Activated CD4-positive, CD25-positive, alpha-beta regulatory T cell (primary cell): ENCODE measurements at places on chromosomes 6 and 20.

DNA sequence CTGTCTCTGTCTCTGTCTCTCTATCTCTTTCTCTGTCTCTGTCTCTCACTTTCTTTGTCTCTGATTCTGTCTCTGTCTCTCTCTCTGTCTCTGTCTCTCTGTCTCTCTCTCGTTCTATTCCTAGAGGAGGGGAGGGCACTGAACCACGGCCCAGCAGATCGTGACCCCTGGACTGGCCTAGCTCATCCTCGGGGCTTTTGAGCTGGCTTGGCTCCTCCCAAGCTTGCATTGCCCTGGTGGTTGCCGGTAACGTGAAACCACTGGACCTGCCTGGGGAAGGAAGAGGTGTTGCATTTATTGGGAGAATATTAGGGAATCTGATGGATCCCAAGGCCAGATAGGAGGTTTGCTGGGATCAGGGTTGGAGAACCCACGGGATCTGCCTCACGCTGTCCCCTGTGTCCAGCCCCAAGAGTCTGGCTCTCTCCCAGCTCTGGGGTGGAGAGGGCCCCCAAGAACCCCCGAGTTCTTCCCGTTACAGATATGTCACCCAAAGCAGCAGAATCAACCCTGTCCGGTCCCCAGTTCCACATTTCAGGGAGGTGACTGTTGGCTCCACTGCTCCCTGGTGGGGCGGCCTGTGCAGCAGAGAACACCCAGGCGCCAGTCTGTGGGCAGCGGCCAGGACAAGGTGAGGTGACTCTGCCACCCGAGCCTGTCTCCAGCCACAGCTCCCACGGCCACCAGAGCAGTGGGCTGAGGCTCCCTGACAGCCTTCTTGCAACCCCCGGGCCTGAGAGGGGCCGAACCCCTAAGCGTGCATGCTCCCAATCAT, 228.3 kb downstream of the TTLL2 start:
- DNase-seq, result no peak

GRCh38 chr6:162099685-162100084, 627.9 kb downstream of the PRKN start:
- no peak for DNase-seq

DNA sequence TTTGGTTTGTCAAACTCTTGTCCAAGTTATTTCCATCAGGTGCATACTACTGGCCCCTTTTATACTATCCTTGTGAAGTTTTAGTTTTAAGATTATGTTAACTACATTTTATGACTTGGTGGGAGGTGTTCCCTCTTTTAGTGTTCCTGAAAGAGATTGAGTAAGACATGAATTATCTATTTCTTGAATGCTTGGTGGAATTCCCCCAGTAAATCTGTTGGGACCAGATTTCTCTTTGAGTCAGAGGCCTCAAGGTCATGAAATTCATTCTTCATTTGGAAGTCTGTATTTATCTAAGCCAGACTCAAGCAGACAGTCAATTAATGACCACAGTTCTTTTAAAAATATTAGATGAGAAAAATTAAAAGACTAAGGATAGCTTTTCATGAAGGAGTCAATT, 81.3 kb downstream of the MOXD1 start:
- DNase-seq, result no peak

DNA sequence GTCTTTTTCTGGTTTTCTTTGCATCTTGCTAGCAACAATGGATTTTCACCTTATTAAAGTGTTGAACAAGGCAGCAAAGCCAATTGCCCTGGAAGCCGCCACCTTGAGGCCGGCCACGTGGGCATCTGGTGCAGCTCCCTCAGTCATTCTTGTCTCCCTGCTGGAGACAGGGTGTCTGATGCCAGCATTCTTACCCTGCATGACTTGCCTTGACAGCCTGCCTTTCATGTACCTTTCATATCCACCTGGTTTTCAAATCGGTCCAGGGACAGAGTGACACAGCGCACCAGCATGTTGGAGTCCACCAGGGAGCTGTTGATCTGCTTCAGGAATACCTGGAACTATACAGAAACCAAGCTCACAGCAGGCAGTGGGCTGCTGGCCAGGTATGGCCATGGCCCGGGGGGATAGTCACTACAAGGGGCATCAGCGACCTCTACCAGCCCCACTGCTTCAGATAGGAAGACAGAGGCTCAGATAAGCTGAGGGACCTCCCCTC, 49.8 kb downstream of the MYH7B start:
- no peak for DNase-seq

- no peak for DNase-seq
Observed at GRCh38 chr20:52923123-52923937, 48.8 kb upstream of the TSHZ2 start.

DNA sequence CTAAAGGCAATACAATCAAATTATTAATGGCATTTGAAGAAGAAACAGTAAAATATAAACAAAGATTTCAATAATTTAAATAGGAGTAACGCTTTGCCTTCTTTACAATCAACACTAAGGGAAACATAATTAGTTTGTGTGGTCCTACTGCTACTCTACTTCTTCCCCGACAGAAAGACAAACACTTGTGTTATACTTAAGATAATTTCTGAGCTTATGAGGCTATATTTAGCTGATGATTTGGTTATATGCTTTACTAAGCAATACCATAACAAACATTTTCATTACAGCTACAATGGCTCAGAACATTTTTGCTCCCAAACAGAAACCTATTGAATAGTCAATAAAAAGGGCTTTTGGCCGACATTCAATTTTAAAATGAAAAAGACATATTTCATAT, 1217.2 kb upstream of the GJE1 start:
- DNase-seq, result no peak

GRCh38 chr6:34585512-34586061, 29.5 kb upstream of the SPDEF start:
- DNase-seq, result no peak

DNA sequence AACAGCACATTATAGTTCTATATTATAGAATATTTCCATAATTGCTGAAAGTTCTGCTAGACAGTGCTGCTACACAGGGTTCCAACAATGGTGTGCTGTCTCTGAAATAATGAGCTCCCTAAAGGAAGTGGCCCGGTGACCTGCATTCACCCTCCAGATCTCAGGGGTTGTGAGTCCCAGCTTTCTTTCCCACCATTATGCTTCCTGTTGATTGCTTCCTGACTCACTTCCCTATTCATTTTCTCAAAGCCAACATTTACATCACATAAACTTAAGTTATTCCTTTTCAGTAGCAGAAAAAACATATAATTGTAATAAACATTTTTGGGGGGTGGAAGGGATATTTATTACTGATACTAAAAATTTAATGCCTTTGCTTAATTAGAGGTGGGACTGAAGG, 12.9 kb upstream of the CCN6 start:
- DNase-seq, result no peak

GRCh38 chr6:40912158-40912946, 126.7 kb downstream of the UNC5CL start:
- no peak for DNase-seq

- DNase-seq, result no peak
Observed at GRCh38 chr6:90119618-90120017, 177.0 kb downstream of the BACH2 start.

DNA sequence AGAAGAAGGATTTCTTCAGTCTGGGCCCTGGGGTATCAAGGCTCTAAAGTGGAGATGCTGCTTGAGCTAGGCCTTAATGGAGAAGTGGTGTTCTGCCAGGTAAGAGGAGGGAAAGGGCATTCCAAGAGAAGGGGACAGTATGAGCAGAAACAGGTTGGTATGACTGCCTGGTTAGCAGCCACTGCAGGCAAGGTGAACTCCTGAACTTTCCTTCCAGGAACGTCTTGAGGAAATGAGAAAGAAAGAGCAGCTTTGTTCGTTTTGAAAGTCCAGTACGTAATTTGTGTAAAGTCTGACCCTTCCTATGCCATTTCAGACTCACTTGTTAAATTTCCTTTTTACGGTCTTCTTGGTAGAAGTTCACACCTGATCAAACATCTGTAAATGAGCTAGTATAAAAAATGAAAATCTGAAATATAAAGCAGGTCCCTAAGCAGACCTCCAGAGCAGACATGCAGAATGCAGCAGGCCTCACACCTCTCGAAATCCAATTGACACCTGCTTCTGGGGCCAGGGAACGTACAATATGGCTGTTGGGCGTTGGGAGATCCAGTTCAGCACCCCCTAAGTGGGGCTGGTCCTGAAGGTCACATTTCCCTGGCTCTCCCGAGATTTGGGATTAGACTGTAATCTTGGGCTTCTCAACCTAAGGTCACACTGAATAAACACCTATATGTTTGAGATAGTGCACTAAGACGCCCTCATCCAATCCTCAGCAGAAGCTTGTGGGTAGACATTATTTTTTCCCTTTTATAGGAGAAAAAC, 33.6 kb downstream of the MYLK4 start:
- DNase-seq, result no peak

- no peak for DNase-seq
Observed at GRCh38 chr6:152124429-152125074, 317.1 kb downstream of the ESR1 start.

DNA sequence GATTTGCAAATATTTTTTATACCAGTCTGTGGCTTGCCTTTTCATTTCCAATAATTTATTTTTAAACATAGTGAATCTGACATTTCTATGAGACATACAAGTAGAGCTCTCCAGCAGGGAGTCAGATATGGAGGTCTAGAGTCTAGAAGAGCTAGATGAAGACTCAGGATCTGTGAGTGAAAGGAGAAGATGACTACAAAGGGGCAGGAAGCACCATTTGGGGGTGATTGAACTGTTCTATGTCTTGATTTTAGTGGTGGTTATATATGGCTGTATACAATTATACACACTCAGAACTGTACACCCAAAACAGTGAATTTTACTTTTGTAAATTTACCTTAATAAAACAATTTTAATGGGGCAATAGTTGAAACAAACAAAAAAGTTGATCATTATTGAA, 127.9 kb upstream of the BACH2 start:
- no peak for DNase-seq

DNA sequence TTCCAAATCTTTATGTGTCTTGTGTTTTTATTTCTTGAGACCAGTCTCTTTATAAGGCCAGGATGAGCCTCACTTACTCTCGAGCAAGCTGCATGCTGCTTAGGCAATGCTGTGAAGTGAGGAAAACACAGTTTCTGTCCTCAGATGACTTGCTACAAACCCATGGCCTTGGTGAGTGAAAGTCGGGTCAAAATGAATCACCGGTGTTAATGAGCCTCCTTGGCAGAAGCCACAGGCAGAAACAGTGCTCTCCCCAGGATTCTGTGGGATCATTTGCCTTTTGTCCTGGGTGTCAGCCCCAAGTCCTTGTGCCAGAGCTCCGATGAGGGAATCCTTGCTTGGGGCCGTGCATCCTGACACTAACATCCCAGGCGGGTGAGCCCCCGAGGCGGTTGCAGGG, 482.5 kb downstream of the QKI start:
- no peak for DNase-seq
